ENCODE measurements at places on chromosomes 12 and 14.

- no peak for DNase-seq
Observed at GRCh38 chr14:100593751-100594624, 6.8 kb upstream of the BEGAIN start.

DNA sequence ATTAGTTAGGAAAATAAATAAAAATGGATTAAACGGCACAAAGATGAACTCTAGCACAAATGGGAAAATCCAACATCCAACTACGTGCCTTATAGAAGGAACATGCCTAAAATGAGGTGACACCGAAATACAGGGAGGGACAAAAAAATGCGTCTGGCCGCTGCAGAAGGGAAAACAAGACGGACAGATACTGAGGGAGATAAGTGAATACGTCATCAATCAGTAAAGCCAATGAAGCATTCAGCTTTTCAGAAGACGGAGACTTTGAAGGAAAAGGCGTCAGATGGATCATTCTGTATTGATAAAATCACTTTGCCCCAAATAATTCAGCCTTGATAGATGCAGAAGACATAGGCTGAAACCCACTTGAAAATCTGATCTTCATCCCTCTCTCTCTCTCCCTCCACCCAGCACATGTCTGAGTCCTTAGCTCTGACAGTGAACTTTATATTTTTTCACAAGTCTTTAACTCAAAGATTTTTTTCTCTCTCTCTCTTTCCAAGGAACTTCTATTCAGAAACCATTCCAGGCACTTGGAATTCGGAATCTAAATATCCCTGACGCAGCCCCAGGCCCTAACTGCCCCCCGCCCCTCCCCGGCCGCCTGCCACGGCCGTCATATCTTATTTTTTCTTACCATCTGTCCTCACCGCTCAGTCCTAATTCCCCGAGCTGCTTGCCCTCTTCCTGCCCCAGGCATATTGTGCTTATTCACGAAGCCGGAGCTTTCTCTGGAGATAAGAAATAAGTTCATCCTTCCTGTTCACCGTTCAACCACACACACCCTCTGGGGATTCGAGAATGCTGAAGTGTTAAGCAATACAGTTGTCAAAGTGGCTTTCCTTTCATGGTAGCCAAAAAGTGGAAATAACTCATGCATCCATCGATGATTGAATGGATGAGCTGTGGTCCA lies 35.5 kb upstream of the RFLNA start:
- DNase-seq, result no peak

- no peak for DNase-seq
Observed at GRCh38 chr12:26428420-26428819, 233.0 kb downstream of the SSPN start.

DNA sequence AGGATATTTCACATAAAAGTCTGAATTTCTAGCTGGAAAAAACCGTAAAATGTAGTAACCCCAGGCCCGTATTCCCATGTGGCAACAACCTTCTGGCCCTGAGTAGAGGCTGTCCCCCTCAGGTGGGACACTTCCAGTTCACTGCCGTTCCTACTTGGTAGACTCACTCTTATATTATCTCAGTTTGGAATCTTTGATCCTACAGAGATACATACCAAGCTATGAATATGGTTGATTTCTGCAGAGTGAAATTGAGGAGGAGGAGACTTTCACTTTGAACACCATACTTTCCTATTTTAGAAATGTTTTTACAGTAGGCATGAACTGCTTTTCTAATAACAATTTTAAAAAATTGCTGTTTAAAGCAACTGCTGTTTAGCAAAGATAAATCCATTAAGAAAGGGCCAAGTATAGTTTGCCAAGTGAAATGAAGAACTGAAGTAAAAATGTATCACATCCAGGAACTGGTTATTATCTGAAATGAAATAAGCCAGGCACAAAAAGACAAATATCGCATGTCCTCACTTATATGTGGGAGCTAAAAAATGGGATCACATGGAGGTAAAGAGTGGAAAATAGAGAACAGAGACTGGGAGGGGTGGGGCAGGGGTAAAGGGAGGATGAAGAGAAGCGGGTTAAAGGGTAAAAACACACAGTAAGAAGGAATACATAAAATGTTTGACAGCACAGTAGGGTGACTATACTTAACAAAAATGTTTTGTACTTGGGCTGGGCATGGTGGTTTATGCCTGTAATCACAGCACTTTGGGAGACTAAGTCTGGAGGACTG lies 92.8 kb upstream of the METAP2 start:
- no peak for DNase-seq

DNA sequence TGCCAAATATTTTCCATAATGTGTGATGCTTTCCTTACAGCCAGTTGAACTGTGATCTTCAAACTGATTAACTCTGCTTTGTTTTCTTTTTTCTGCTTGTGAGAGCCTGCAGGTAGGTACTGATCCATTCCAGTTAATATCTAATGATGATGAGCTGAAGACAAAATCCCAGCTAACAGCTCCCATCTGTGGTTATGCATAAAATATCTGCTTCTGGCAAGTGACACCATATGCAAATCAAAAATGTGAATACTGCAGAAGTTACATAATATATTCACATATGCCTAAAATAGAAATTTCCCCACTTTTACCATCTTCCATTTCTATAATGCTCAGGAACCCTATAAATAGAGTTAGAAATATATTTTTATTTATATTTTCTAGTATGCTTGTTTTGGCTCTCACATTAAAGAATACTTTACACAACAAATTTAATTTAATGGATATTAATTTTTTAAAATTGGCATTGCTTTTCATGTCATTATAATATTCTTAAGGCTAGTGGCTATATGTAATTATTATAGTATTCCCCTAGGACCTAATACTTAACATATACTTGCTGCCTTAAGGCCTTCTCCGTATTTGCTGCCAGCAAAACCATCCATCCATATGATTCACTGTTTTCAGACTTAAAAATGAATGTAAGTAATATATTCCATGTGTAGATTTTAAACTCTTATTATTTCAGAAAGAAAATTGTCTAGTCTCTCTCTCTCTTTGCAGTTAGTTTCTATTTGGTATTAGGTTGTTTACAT lies 83.8 kb downstream of the CCER1 start:
- no peak for DNase-seq

GRCh38 chr12:25123126-25123525 lies 71.8 kb downstream of the DNAI7 start:
- no peak for DNase-seq

- DNase-seq, result no peak
Observed at GRCh38 chr12:65430571-65431306, 152.3 kb downstream of the MSRB3 start.

DNA sequence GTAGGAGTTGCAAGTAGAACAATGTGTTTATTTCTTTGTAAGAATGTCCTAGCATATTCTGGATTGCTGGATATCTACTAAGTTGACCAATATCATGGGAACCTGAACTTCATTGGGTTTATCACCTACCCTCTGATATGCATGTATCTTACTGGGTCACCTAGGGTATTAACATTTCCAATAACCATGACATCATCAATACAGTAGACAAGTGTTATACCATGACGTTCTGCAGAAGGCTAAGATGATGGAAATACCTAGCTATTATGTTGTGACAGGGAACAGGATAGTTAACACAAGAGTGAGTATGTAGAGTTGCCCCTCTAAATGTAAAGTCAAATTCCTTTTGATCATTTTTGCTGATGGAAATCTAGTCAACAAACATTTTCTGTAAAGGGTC lies 26.0 kb downstream of the GPR65 start:
- no peak for DNase-seq

DNA sequence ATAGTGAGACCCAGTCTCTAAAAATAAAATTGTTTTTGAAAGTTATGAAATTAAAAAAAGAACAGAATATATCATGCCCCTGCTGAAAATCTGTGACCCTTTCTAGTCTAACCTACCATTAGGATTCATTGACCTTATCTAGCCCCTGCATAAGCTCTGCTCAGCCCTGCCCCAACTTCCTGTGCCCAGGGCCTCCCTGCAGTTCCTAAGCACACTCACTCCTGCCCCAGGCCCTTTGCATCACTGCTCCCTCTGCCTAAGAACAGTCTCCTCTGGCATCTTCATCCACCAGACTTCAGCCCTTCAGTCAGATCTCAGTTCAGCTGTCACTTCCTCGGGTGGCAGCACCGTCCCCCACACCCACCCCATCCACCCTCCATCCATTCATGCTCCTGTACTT lies 55.4 kb downstream of the SCARB1 start:
- DNase-seq, result no peak

- DNase-seq, result no peak
Observed at GRCh38 chr12:27766587-27766986, 13.4 kb upstream of the KLHL42 start.

DNA sequence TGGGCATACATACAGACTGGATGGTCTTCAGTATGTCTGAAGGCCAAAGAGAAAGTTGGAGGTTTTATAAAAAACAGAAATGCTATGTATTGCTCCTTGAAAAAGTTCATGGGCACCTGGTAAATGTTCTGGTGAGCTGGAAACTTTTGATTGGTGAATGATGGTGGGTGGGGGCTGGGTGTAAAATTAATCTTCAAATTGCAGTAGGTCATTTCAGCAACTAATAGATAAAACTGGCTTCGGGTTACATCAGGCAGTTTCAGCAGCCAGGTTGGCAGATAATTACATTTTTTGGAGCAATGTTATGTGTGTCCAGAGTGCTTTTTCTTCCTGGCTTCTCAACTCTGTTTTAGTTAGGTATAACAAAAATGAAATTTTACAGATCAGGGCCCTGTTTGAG lies 35.3 kb downstream of the SDR9C7 start:
- no peak for DNase-seq

DNA sequence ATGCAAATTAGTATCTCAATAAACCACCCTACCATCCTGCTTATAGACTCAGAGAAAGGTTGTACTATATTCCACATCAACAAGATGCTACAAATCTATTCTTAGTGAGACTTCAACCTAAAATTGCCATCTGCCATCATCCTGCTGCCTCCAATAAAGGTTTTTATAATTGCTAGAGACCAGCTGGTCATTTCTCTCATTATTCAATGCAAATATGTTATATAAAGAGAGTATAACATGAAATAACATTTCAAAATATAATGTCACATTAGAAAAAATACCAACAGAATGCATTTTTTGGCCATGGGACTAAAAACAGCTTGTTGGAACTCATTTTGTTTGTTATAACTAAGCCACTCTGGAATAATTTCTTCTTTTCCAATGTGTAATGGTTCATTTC lies 247.3 kb downstream of the LRIG3 start:
- no peak for DNase-seq

- DNase-seq, result no peak
Observed at GRCh38 chr14:95495538-95496025, 20.9 kb downstream of the SYNE3 start.

- no peak for DNase-seq
Observed at GRCh38 chr12:85006206-85006605, 29.9 kb downstream of the TSPAN19 start.
